Inflammatory macrophage (primary cell): ENCODE measurements at places on chromosomes 12 and 14.

DNA sequence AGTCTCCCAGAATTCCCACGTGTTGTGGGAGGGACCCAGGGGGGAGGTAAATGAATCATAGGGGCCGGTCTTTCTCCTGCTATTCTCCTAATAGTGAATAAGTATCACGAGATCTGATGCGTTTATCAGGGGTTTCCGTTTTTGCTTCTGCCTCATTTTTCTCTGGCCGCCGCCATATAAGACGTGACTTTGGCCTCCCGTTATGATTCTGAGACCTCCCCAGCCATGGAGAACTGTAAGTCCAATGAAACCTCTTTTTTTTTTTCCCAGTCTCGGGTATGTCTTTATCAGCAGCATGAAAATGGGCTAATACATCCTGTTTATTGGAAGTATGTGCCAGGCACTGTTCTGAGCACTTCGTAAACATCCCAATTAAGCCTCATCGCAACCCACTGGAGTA lies 788 bp downstream of the KRT72 start:
- no peak for DNase-seq

DNA sequence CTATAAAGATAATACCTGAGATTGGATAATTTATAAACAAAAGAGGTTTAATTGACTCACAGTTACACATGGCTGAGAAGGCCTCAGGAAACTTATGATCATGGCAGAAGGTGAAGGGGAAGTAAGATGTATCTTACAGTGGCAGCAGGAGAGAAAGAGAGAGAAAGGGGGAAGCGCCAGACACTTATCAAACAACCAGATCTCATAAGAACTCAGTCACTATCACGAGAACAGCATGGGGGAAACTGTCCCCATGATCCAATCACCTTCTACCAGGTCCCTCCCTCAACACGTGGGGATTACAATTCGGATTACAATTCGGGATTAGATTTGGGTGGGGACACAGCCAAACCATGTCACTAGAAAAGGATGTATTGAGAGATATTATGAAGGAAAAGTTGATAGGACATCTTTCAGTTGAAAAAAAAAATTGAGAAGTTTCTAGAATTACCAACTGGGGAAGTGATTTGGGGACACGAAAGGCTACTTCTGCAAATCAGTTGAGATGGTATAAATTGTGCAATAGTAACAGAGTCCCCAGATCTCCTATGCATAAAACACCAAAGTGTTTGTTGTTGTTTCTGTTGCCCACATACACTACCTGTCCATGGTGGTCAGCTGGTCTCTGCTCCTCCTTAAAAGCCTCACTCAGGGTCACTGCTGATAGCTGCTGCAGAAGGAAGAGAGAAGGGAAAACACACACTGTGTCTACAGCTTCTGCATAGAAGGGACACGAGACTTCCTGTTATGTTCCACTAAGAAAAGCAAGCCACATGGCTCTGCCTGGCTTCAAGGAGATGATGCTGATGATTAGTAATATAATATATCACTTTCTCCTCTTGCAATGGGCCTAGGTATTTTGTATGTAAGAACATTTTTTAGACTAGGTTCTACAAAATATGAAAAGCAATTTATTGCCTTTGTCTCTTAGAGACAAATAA lies 465.5 kb downstream of the PDZRN4 start:
- DNase-seq = peak; percentile 49

DNA sequence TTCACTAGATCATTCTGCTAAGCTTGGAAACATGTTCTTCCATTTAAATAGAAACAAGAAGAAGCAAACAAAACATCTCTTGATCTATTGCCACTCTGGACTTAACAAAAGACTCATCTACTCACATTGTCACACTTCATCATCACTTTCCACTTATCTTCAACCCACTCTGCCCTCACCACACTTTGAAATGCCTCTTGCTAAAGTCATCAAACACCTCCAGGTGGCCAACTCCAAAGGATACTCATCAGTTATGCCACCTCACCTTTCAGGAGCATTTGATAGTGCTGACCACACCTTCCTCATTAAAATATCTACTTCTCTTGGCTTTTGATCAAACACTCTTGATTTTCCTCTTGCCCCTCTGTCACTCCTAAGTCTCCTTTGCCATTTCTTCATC lies 7.2 kb downstream of the EFCAB11 start:
- DNase-seq = no peak

DNA sequence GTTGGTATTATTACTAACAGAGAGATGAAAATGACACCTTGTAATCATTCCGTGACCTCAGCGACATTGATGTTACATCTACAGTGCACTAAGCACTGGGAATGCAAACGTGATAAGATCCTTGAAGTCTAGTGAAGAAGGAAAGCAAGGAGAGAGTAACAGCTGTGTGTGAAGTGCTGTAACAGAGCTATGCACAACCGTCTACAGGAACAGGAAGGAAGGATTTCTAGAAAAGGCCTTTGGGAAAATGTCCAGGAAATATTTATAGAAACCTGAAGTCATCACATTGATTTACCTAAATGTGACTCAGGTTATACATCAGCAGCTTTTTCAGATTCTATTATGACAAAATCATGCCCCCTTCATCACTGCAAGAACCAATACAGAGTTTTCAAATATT lies 304.2 kb upstream of the AMIGO2 start:
- DNase-seq = no peak

DNA sequence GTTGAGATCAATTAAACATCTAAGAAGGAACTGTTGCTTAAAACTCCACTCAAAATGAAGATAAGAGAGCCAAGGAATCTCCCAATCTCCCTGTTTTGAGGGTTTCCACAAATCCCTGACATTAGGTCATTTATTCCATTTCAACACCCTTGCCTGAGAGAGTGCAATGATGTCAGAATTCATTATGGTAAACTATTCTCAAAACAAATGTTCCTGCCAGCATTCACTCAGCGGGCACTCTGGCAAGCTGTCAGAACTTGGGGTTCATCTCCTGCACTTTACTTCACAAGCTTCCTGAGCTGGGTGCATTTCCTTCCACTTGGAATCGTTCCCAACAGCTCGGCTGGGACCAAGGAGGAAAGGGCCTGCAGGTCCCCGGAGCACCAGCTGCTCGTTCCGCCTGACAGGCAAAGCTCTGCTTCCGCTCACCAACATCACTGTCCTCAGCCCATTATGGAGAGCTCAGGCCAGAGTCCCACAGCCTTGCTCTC lies 117.8 kb downstream of the TTC7B start:
- DNase-seq = no peak

GRCh38 chr14:36067428-36068187 lies 108.9 kb downstream of the PTCSC3 start:
- no peak for DNase-seq

- peak; percentile 28 for DNase-seq
These were observed 4.3 kb upstream of the PGF start for GRCh38 chr14:74959596-74960180.

DNA sequence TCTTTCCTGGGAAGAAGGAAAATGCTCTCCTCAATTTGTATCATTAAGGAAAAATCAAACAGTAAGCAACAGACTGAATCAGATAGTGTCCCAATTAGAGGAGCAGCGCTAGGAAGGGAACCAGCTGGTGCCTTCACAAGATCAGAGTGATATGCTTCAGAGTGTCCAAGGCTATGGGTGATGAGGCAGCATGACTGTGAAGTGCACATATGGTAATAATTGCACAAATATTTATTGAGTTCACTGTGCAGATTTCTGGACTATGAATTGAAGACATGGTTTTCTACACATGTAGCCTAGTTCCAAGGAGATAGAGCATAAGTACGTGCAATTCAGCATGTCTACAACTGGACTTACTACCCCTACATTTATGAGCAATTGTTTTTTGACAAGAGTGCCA lies 78.8 kb upstream of the EVL start:
- DNase-seq = no peak

DNA sequence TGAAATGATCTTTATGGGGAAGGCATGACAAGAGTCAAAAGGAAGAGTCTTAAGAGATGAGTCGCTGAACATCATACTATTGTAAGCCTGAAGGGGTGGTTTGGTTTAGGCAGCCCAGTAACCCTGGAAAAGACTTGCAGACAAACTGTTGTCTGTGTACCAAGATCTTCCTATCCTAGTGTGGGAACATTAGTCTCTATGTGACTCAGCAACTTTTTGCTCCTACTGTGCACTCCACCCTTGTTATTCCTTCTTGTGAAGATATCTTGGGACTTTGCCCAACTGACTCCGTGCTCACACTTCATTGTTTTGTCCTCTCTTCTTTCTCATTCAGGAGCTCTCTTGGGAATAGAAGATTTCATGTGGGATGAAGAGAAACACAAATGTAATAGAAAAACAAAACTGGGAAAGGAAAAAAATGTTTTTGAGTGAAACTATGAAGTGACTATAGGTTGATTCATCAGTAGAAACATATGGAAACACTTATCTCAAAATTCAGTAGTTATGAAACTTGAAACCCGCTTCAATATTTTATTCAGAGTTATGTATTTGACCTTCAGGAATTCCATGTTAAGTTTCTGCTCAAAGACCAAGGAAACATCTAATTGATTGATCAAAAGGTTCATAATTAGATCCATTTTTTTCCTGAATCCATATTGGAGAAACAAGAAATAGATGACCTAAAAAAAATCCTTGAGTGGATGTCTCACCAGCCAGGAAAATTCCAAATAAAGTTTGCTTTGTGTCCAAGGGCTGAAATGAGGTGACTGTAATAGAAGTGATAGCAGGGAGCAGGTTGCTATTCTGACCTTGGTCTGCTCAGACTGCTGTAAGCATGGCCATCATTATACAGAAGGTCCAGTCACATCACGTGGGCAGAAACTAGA lies 67.2 kb downstream of the BTG1 start:
- peak; percentile 34 for DNase-seq

GRCh38 chr14:101887219-101887618 lies 77.2 kb upstream of the DYNC1H1 start:
- DNase-seq = no peak

- no peak for DNase-seq
These were observed 19.8 kb upstream of the OVCH1 start for GRCh38 chr12:29517264-29517663.

- no peak for DNase-seq
These were observed 19.3 kb downstream of the SLC17A8 start for GRCh38 chr12:100376161-100376560.
